IgD-negative memory B cell (primary cell): ENCODE measurements at places on chromosomes 5 and 9. TPM values are rescaled to one million over a fixed set of nuclear protein-coding genes. Genes with fewer than 3 reads are reported as not detected.

The GAS1 gene
- 0.26 TPM for polyA plus RNA-seq

The C1QTNF2 gene
- not detected for polyA plus RNA-seq

The PPP6C gene
- polyA plus RNA-seq: 45.6 TPM

The LCP2 gene
- polyA plus RNA-seq: 31.6 TPM
